ENCODE measurements at places on chromosomes 12 and 14. TPM values are rescaled to one million over a fixed set of nuclear protein-coding genes. Genes with fewer than 3 reads are reported as not detected.

GRCh38 chr12:70617450-70617849, 19.8 kb downstream of the PTPRB start:
- no peak for DNase-seq

DNA sequence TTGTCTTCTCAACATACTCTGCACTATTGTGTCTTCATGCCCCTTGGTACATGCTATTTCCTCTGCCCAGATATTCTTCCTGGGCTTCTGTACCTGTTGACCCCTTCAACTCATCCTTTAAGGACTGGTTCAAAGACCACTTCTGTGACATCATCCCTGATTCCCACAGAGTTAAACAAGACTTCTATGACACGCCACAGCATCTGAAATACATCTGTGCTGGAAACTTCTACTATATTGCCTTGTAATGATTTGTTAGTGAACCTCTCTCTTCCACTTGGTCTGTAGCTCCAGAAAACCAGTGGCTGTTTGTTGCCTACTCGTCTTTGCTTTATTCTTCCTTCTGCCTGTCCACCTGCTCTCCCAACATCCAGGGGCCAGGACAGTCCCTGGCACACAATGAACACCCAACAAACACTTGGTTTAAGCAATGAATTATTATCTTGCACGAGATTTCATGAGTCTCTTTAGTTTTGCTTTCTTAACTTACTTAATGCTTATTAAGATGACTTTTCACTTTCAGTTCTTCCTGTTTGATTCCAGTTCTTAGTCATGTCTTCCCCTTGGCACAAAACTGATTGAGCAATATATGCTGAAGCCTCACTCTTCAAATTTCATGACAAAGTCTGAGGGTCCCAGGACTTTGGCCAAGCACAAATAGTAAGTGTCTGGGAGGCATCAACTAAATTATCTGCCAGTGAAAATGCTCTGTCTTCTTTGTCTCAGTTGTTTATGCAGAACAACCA, 485.9 kb downstream of the APAF1 start:
- DNase-seq, result no peak

DNA sequence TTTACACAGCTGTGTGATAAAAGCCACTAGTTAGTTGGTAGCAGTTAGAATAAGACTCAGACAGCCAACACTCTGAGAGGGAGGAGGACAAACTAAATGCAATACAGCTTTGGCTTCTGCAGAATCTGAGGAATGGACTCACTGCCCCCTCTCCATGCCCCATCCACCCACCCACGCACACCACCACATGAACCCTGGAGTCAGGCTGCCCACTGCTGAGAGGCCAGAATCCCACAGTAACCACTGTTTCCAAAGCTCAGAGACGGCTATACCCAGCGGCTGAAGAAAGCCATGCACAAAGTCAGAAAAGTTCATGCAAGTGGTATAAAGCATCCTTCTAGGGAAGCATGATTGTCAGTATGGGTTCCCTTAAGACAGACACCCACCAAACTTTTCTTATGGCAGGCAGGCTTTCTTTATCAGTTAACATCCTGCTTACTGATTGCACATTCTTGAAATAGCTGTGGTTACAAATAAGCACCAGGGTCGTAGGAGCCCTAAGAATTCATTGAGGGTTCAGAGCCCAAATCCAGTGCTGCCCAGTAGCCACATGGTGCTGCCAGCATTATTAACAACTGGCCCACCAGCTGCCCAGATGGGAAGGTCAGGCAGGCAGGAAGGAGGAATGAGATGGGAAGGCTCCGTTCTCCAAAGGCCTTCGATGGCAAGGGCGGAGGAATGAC, 61.5 kb downstream of the NT5DC3 start:
- DNase-seq, result no peak

DNA sequence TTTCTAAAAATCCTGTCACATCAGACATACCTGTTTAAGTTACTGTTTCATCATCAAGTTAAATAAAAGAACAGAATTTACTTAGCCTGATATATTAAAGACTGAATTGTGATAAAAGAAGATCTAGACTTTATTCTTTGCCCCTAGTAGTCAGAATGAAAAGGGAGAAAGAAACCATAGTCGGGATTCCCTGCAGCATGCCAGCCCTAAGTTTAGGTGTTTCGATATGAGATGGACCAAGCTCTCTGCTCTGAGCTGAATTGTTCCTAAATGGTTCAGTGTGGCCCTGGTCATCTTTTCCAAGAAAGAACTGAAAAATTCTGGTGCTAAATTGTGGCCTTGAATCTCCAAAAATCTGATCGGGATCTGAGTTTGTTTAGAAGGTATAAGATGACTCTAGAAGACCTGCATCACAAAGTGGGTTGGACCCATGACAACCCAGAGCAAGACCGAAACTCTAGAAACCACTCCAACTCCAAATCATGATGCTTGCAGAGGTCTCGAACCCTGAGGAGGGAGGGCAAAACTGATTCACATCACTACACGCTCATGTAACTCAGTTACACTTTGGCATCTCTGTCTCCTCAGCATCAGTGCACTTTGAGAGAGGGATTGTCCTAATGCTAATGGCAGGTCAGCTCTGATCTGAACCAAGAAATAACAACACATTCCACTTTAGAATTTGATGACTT, 15.7 kb downstream of the PTGER2 start:
- no peak for DNase-seq

- DNase-seq, result no peak
These were observed 17.2 kb upstream of the CACNA1C start for GRCh38 chr12:2035431-2036055.

The HOXC13 gene
- total RNA-seq, result not detected

The JPH4 gene
- not detected for total RNA-seq

- DNase-seq, result peak; percentile 23
These were observed 8.6 kb upstream of the SNAPC1 start for GRCh38 chr14:61753631-61754030.

GRCh38 chr12:27868139-27868538, 88.1 kb upstream of the MANSC4 start:
- DNase-seq, result no peak

The LRRC10 gene
- total RNA-seq, result not detected

The FLRT2 gene
- not detected for total RNA-seq

DNA sequence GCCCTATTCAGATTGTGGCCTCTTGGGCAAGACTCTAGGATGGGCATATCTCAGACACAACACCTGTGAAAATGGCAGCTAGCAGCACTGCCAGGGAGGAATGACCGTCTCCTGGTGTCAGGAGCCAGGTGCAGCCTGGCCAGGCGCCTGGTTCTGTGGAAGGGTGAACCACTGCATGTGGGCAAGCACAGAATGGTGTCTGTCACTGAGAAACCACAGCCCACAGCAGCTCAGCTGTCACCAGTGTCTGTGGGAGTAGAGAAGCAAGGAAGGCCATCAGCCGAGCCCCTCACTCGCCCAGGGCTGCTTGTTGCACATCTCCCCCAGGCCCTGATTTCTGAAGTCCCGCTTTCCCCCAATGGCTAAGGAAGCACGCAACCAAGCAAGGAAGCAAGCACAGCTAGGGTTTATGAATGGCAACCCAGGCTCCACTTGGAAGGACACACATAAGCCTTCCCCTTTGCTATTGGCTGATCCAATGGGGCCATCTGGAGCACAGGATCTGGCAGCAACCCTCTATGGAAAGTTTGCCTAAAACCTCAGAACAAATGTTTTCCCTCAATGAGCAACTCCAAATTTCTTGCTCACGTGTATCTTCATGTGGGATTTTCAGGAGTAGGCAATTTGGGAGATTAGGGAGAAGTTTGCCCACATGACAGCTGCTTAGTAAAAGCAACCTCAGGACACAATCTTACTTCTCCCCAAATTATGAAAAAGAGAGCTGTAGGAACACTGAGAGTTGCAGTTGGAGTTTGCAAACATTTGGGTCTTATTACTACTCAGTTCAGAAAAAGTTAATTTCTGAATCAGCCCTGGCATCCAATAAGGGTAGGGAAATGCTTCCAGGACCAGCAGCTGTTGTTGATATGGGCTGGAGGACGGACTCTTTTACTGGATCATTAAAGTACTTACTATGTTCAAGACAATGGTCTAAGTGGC, 44.7 kb downstream of the GPHB5 start:
- DNase-seq, result no peak

- no peak for DNase-seq
These were observed 225.4 kb downstream of the KLHL28 start for GRCh38 chr14:44736326-44736725.

DNA sequence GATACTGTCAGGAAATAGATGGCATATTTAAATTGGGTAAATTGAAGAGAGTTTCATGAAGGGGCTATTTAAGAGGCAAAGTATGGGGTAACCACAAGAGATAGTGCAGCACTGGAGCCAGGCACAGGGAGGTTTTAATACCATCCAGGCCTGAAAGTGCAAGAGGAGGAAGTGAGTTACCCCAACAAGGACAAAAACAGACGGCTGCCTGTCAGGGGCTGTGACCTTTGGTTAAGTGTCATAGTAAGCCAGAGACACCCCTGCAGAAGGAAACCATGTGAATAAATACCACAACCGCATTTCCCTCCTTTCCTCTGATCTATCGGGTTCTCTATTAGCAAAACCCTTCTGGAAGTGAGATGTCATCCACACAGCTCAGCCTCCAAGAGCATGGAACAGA, 122.0 kb upstream of the DHRS4 start:
- no peak for DNase-seq

The PPP1R3E gene
- 95.5 TPM for total RNA-seq

DNA sequence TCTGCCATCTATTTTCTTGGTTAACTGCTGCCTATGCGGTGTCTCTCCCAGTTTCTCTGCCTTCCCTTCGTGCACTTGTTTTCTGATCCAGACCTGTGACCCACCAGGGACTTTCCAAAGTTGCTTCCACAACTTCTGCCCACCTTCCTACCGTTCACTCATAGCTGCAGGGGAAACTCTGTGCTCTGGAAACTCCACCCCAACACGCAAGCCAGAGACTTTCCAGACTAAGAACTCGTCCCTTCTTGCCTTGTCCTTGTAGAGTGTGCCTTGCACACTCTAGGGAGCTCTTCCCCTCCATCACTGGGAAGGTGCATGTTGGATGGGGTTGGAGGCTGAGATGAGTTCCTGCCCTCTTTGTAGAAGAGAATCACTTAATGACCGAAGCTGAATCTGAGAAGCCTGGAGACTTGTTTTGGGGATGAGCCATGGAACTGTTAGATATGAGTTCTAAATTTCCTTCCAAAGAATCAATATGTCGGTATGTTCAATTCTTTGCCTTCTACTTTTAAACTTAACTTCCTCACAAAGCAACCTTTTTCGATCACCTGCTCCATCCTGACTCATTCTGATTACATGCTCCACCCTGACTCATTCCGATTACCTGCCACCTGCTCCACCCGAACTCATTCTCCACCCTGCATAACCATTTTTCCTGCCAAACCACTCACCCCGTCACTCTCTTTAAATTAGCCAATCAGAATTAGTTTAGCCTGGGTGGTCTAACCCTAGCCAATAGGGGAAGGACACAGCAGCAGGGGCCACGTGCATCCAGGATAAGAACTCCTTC, 82.1 kb upstream of the CAPRIN2 start:
- no peak for DNase-seq

The CCDC38 gene
- total RNA-seq, result 1.5 TPM

The BBOF1 gene
- 3.9 TPM for total RNA-seq

GRCh38 chr12:57592551-57593165, 1.7 kb downstream of the PIP4K2C start:
- DNase-seq, result no peak

The APOF gene
- total RNA-seq, result 0.38 TPM

DNA sequence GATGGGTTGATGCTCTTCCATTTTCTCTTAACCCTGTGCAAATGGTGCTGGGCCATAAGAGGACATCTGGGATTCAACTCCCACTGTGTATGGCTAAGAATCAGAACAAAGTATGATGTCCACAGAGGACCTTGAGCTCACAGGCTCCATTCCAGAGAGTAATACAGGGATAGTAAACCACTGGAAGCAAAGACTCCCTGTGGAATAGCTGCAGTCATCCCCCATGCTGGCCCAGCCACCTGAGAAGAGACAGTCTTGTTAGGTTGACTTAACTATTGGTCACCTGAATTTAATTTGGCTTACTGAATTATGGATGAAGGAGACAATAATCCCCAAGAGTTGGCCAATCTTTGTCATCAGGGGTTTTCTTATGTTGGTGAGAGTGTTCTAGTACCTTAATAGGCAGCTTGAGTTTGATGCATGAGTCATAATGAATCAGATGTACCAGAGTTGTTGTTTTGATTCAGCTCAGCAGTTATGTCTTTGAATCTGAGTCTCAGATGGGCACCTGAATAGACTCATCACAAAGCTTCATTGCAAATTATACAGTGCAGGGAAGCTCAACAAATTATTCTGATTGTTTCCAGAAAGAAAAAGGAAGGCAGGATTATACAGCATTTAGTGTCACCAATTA, 122.7 kb downstream of the SSPN start:
- DNase-seq, result no peak

DNA sequence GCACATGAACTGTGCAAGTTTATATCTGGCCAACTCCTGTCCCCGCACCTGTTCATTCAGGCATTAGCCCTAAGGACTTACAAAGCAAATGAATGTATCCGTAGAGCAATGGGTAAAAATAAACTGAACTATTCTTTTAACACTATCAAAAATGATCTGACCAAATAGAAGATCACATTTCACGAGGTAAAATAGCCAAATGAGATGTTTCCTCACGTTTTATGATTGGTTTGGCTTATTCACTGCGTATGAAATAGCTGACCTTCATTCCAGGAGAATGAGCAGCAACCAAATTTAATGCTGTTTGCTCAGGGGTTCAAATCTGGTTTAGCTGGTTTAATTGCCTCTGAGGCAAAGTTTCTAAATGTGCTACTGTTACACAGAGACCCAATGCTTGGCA, 216.0 kb upstream of the EEA1 start:
- no peak for DNase-seq

DNA sequence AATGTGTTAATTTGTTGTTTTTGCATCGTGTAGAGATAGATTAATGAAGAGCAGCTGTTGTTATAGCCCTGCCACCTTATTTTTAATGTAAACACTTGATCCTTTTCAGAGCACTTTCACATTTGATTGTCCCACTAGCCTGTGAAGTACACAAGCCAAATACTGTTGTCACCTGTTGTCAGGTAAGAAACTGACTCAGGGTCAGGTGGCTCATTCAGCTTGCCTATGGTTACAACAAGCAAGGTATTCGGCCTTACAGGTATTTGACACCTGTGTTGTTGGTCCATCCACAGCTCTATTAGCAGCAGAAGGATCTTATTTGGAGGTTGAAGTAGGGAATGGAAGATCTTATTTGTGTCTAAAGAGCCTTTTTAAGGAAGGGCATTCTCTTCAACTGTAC, 108.9 kb downstream of the GPR135 start:
- peak; percentile 52 for DNase-seq

DNA sequence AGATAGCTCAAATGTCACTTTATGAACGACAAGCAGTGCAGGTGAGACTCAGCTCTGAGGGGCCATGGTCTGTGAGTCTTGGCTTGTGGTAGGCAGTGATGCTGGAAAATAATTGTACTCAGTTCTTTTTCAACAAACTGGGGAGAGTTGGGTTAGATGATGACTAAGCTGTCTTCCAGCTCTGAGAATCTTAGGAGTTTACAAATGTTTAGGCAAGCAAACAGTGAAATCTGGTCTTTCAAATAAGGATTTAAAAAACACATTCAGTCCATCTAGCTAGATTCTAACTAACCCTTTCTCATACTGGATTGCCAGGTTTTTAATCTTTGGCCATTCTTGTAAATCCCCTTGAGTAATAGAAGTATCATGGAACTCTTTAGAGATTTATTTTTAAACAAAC, 3.4 kb downstream of the PHC1 start:
- DNase-seq, result no peak

GRCh38 chr12:46082490-46083200, 92.3 kb upstream of the SCAF11 start:
- no peak for DNase-seq

The FGF23 gene
- total RNA-seq, result not detected

The SERPINA9 gene
- not detected for total RNA-seq

- DNase-seq, result no peak
These were observed 119.2 kb upstream of the RFLNA start for GRCh38 chr12:124175704-124176103.

The PROX2 gene
- total RNA-seq, result 0.76 TPM
